Femur (tissue), 1 donor: ENCODE measurements at places on chromosomes 1 and 21.
A peak's percentile ranks its signal among the peaks of the same experiment; 100 is the strongest.

- no peak for DNase-seq
These were observed 95.6 kb downstream of the TGFBR3 start for GRCh38 chr1:91790392-91790791.

- no peak for DNase-seq
These were observed 11.0 kb upstream of the RHBG start for GRCh38 chr1:156357977-156358376.

GRCh38 chr1:29133861-29134694, 10.4 kb upstream of the TMEM200B start:
- DNase-seq, result no peak

DNA sequence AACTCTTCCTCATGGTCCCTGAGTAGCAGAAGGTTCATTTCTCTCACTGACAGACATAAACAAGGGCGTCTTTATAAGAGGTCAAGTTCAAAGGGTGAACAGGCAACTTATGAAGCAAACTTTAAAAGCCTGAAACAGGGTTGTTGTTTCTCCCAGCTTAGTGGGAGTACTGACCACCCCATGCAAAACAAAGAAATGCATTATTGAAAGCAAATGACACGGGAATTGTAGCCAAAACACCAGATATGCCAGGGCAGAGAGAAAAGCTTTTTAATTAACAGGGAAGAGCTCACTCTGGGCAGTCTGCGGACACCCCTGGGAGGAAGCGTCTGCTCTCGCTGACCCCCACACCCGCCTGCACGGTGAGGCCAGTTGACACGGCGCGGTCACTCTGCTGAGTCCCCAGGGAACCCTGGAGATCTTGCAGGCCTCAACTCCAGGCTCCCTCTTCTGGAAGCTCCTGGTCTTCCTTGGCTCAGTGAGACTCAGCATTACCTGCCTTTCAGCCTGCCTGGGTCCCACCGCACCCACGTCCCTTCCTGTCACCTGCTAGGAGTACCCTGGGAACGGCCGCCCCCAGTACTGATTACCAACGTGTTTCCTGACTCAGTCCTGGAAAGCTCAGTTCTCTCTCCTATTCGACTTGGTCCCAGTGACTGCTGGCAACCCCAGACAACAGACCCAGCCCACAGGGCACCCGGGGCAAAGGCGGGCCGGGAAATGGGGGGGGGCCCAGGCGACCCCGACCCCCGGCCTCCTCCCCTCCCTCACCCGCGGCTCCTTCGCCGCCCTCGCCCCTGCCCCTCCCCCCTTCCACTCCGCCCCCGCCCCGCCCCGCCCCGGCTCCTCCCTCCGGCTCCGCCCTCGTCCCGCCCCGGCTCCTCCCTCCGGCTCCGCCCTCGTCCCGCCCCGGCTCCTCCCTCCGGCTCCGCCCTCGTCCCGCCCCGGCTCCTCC, 972 bp downstream of the CFAP410 start:
- DNase-seq, result peak; percentile 77

GRCh38 chr1:34681480-34682451, 73.1 kb upstream of the GJB5 start:
- DNase-seq, result peak; percentile 28

DNA sequence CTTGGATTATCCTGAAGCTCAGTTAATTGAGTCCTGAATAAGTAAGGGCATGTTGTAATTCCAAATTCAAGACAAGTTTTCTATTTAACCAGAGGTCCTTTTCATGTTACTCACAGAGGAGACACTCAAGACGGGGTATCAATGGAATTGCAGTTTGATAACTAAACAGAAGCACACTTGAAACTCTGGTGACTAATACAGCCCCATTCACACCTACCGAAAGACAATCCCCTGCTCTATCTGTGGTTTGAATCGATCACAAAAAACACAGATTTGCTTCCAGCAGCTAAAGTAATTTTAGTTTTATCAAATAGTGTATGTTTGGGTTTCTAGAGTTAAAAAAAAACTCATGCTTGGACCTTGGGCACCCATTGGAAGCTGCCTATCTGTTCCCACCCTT, 60.4 kb downstream of the TEX35 start:
- DNase-seq, result no peak

DNA sequence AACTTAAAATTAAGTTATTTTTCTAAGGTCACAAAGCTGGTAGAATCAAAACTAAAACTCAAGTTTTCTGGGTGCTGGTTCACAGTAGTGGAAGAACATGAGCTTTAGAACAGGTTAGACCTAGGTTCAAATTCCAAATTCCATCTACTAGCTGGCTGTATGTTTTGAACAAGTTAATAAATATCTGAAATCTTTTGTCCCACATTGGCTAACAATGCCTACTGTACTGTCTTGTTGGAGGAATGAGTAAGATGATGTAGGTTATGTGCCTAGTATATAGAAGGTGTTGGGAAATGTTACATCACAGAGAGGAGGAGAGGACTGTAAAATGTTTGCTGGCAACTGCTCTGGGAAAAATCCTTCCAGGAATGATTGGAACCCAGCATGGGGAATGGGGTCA, 14.0 kb upstream of the CD247 start:
- DNase-seq, result no peak

GRCh38 chr1:208318150-208318734, 74.1 kb upstream of the PLXNA2 start:
- no peak for DNase-seq

DNA sequence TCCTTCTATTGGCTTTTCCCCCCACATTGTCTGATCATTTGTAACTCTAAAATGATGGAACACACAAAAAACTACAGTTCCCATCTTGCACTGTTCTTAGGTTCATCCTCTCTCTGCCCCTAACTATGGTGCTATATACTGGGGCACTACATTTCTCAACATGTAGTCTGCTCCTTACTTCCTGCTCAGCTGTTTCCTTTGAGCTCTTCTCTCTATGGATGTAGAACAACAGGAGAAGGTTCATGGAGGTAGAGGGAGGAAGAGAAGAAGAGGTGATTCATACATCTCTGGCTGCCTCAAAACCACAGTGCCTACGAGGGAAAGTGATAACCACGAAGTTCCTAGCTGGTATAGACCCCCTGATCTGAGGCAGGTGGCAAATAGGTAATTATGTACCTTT, 7.0 kb upstream of the C1orf146 start:
- DNase-seq, result no peak

DNA sequence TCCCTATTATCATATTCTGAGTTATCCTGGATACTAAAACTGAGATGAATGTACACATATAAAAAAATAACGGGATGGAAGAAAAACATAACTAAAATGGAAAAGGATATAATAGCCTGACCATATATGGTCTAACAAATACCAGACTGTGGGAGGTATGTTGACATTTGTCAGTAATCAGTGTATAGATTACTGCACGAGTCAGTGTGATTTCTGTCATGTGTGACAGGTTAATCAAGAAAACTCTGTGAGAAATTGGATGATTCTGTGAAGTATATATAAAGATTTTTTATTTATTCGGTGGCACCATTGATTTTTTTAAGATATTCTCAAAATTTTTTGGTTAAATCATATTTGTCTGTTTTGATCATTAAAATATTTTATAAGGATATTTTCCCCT, 547.3 kb upstream of the B3GALT2 start:
- no peak for DNase-seq

GRCh38 chr1:71823708-71824305, 458.5 kb downstream of the NEGR1 start:
- no peak for DNase-seq

- DNase-seq, result no peak
These were observed 396.0 kb upstream of the DAB1 start for GRCh38 chr1:57819893-57820292.

DNA sequence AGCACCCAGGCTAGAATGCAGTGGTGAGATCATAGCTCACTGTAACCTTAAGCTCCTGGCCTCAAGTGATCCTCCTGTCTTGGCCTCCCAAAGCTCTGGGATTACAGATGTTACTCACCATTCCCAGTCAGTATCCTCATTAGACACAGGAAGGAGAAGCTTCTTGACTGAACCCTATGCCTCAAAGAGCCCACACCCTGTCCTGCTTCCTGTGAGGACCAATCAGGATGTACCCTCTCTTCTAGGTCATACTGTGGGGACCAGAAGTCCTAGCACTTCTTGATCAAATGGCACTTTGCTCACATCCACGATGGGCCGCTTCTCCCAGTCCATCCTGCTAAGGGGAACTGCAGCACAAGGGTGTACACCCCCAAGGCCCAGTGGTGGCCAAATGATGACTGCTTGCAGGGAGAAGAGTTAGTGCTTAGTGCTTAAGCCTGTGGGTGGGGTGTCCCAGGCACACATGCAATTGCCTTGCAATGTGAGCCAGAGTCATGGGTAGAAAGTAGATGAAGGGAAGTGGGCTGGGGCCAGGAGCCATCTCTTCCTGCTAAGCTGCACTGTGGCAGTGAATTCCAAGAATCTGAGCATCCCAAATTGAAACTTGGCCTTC, 9.8 kb downstream of the CD34 start:
- no peak for DNase-seq

GRCh38 chr1:48785869-48786268, 9.2 kb upstream of the BEND5 start:
- DNase-seq, result no peak

DNA sequence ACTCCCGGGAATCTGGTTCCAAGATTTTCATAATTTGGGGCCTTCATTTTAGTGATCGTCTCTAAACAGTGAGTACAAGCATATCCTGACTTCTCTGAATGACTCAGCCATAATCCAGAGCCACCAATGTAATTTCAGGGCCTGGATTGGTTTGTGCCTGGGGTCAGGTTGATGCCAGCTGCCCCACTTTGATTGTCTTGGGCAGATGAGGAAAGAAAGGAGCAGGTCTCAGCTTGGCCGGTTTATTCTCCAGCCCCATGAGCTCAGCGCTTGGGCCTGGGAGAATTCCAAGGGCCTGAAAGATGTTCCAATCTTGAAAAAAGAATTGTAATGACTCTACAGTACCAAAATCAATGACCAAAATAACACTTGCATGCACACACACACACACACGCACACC, 71.2 kb upstream of the ECE1 start:
- no peak for DNase-seq

DNA sequence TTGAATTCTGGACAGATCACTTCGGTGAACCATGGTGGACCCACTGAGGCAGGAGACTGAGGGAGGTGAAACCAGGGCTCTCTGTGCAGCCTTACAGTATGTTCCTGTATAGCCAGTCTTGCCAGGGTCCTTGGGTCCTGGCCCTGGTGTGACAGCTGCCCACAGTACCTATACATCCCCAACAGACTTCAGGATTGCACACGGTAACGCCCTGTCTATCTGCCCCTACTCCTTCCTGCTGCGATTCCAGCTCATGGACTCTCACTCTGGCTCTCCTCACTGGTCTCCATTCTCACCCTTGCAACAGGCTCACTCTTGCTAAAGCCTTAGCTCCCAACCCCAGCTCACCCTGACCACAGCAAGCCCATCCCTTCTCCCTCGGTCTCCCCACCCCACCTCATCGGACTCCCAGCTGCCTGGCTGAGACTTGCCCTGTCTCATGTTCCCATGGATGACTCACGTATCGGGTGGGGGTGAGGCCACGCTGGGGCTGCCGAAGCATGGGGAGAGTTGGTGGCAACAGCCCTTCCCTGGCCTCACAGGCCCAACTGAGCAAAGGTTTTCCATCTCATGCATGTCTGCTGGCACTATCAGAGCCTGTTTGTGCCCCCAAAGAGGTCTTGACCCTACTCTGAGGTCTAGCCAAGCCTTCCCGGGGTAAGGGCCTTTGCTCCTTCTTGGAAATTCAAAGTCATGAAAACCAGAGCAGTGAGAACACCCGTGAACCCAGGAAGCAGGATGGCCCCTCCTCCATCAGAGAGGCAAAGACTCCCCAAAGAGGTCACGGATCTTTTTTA, 7.1 kb downstream of the PHLDA3 start:
- DNase-seq, result peak; percentile 77

DNA sequence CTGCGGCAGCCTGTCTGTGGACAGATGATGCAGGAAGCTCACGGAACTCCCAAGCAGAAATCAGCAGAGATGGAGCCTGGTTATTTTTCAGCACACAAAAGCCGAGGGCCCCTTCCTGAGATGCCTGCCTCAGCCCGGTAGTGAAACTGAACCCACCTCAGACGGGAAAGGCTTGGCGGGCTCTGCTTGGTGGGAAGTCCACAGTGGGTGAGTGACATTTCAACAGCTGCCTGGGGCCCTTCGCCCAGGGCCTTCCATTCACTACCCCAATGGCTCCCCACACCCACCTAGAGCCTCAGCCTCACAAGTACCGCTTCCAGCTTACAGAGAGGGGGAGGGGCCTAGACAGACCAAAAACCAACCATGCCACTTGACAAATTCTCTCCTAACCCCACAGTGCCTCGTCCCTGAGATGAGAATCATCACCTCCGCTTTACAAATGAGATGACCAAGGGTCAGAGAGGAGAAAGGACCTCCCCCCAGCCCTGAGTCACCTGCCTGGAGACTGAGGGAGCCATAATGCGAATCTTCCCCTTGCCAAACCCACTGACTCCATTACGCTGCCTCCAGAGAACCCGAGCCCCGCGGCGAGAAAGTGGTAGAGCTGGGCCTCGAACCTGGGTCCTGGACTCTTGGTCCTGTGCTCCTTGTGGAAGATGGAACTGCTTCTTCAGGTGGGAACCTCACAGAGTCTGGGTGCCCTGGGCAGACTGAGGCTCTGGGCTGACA, 3.4 kb upstream of the ECE1 start:
- DNase-seq, result no peak

DNA sequence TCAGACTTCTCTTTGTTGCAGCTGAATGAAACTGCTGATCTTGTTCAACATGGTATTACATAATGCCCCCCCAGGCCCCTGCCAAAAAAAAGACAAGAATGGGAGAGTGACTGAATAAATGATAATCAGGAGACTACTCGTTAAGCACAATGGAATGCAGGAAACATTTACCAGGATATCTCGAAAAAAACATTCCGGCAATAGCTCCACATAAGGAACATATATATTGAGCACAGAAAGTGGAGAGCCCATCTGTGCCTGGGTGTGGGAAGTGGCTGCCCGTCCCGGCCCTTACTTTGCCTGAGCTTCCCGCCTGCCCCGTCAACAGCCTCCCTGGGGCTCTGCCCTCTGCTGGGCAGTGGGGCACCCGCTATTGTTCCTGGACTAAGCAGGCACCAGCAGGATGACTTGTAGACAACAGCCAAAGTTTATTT, 13.3 kb downstream of the TRIM11 start:
- peak; percentile 18 for DNase-seq

DNA sequence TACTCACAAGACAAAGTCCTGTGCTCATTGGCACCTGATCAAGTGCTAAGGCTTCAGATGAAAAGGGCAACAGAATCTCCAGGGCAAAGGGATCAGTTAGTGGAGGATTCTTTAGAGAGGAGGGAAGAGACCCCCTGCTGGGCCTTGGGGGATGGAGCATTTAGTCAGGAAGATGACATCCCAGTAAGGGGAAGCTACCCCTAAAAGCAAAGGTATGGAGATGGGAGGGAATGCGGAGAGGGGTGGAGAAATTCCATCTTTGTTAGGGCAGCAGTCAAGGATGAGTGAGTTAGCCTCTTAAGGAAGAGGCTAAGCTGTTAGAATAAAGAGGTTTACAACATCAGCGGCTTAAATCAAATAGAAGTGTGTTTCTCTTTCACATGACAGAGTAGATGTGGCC, 67.4 kb downstream of the ST6GALNAC3 start:
- DNase-seq, result no peak

DNA sequence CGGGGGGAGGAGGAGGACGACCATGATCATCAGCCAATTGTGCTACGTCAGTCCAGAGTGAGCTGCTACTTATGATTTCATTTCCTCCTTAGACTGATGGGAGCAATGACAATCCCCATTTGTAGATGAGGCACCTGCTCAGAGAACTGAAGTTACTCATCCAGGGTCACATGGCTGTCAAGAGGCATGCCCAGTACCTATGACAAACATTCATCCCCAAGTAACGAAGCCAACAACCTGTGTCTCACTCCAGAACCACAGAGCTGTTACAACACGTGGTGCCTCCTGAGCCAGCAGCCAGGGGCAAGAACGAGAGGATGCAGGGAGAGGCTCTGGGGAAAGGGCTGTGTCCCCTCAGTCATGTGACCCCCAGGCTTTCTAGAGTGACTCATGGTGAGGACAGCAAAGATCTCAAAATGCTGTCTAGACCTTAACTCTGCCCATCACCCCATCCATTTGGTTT, 93.6 kb downstream of the SIM2 start:
- DNase-seq, result no peak
